ENCODE measurements at places on chromosomes 2 and 18.

GRCh38 chr2:60100034-60100433, 453.4 kb downstream of the BCL11A start:
- no peak for DNase-seq

DNA sequence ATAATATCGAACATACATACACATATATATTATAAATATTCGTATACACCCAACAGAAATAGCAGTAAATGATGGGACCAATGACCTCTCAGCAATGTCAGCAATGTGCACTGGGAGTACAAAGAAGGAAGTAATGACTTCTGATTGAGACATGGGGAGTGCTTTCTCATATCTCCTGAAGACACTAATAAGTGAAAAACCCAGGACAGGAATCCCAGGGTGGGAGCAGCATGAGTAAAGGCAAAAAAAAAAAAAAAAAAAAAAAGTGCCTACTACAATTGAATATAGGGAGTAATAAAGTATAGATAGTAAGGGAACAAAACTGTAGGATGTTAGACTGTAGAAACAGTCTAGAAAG, 491.3 kb downstream of the IRS1 start:
- no peak for DNase-seq

DNA sequence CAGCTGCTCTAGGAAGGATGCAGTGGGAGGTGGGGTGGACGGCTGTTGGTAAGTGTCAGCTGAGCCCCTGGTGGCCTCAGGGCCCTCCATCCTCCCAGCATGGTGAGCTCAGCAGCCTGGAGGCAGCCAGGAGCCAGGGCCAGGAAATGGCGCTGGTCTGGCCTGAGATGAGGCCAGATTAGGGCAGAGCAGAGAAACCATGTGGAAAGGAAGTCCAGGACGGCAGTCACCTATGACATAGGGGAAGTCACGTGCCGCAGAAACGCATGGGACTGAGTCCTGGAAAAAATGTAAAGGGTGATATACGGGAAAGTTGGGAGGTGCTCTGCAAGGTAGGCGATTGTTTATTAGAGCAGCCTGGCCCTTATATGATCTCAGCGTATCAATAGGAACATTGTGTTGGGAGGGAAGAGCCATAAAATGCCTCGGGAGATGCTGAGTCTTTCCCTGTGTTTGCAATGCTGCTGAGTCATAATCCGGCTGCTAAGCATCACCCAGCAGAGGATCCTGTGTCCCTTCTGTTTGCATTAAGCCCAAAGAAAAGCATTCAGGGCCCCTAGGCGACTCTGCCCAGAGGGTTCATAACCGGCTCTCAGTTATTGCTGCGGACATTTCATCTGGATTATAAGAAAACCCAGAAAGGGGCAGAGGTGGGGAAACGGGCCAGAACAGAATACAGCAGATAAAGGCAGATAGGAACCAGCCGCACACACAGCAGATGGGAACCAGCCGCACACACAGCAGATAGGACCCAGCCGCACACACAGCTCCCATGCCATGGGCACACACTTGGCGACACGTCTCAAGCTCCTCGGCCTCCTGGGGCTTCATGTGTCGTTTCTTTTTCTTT, 30.3 kb upstream of the B3GNT7 start:
- DNase-seq: peak; percentile 91

GRCh38 chr2:64929333-64929732, 59.9 kb upstream of the SLC1A4 start:
- DNase-seq: no peak

- no peak for DNase-seq
Measured at GRCh38 chr2:1541819-1542475, 128.7 kb downstream of the TPO start.

- DNase-seq: no peak
Measured at GRCh38 chr2:77232909-77233425, 289.2 kb downstream of the LRRTM4 start.

DNA sequence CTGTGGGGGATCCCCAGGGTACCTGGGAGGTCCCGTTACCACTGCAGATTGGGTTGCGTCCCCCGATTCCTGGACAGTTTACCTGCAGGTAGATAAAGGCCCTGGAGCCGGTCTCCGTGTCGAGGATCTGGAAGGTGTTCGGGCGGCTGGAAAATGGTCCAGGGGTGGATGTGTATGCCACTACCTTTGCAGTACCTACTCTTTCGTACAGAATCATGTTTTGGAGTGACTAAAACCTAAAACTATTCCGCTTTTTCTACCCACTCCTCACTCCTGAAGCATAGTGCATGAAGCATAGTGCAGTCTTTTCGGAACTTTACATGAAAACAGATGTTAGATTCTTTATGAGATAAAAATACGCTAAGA, 418 bp downstream of the WDR75 start:
- DNase-seq: peak; percentile 7

GRCh38 chr2:240468303-240469238, 33.1 kb downstream of the GPC1 start:
- no peak for DNase-seq

- DNase-seq: no peak
Measured at GRCh38 chr18:60021556-60021955, 121.8 kb downstream of the PMAIP1 start.

GRCh38 chr2:66585587-66585986, 150.7 kb downstream of the MEIS1 start:
- DNase-seq: no peak

DNA sequence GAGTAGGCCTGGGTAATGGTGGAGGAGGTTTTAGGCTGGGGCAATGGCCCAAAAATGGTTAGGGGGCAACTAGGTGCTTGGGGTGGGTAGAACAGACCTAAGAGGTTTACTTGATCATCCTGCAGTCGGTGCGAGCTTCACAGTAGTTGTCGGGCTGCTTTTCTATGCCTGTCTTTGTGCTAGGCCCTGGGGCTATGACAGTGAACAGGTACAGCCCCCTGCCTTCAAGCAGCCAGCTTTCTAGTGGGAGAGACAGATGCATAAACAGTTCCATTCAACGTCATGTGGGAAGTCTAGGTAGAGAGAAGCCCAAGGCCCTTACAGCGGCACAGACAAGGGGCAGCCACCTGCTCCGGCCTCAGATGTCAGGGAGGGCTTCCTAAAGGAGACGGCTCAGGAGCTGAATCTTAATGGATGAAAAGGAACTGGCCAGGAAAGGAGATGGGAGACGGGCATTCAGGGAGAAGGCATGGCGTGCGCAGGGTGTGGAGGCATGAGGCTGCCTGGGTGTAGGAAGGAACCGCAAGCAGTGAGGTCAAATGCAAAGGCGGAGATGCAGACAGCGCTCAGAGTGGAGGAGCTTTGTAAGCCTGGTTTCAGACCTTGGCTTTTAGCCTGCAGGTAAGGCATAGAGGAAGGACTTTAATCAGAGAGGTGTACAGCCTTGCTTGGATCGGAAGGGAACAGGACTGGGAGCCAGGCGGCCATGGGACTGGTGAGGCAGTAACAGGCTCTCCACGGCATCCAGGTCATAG, 6.0 kb downstream of the CTIF start:
- no peak for DNase-seq

GRCh38 chr2:57602733-57603132, 443.9 kb upstream of the VRK2 start:
- DNase-seq: no peak

DNA sequence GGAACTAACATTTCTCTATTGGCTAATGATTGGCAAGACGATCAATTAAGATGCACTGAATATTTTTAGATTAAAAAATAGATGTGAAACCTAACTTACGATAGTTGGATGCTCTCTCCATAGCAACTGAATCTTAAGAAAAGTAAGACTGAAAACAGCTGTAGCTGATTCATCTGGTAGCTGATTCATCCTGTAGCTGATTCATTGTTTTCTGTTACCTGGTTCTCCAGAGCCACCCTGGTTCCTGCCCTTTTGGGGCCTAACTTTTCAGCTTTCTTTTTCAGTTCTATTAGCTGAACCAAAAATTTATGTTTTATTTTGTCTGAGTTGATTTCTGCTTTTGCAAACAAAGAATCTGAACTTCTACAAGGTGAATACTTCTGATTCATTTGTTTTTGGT, 22.7 kb upstream of the SPR start:
- DNase-seq: peak; percentile 93
